ENCODE measurements at places on chromosomes 6 and 20.

GRCh38 chr20:58697201-58697866 is 4.7 kb downstream of the NPEPL1 start:
- no peak for DNase-seq

- DNase-seq: no peak
These were observed 6.8 kb upstream of the SOX4 start for GRCh38 chr6:21586740-21587178.

- no peak for DNase-seq
These were observed 19.4 kb downstream of the MAP3K5 start for GRCh38 chr6:136772685-136773472.

- no peak for DNase-seq
These were observed 59.6 kb downstream of the SPTLC3 start for GRCh38 chr20:13068336-13068735.

DNA sequence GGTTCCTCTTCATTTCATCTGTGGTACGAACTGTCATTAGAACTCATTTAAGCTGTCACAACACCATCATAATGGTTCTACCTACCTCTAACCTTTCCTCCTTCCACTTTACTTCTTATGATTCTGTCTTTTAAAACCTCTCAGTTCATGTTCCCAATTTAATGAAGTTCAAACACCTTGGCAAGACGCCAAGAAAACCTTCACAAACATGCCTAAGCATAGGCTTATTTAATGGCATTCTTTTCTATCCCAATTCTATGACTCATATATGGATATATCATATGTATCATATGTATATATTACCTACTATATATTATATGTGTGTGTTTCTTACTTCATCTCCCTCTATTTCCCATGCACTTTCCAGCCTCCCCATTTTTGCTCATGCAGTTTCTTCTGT is 283.4 kb upstream of the TBX18 start:
- no peak for DNase-seq

- DNase-seq: no peak
These were observed 377.6 kb downstream of the ESR1 start for GRCh38 chr6:152184917-152185574.

Measured in eye (tissue), 1 donor.